Progenitor cell of endocrine pancreas (in vitro differentiated cells): ENCODE measurements at places on chromosomes 13 and 19.

DNA sequence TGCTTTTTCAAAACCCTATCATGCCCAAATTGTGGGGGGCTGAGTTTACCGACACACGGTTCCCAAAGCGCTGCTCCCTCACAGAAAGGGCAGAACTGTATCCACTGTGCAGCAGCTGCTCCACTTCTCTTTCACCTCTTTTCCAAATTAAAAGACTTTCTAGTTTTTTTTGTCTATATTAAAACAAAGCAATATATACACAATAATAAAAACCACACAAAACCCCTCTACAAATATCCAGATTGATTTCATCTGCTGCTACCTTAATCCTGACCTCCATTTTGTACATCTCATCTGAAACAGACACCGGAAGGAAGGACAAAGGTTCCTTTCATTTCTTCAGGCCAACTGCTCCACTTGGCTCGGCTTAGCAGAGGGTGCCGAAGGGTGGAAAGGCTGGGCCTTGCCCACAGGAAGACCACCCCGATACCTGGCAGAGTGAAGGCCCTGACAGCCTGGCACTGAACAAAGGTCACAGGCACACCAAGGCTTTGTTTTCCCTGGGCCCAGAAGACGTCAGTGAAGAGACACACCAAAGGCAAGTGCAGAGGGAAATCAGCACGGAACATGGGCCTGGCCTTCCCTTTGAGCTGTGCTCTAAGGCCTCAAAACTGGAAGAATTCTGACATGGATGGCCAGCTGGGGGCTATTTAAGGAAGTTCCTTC is 71.6 kb downstream of the LATS2 start:
- no peak for DNase-seq

GRCh38 chr19:16068696-16069259 is 7.5 kb upstream of the TPM4 start:
- DNase-seq: no peak

GRCh38 chr13:73158851-73159250 is 100.0 kb downstream of the KLF5 start:
- DNase-seq: no peak

GRCh38 chr19:18340990-18341868 is 831 bp downstream of the PGPEP1 start:
- peak; percentile 21 for DNase-seq

DNA sequence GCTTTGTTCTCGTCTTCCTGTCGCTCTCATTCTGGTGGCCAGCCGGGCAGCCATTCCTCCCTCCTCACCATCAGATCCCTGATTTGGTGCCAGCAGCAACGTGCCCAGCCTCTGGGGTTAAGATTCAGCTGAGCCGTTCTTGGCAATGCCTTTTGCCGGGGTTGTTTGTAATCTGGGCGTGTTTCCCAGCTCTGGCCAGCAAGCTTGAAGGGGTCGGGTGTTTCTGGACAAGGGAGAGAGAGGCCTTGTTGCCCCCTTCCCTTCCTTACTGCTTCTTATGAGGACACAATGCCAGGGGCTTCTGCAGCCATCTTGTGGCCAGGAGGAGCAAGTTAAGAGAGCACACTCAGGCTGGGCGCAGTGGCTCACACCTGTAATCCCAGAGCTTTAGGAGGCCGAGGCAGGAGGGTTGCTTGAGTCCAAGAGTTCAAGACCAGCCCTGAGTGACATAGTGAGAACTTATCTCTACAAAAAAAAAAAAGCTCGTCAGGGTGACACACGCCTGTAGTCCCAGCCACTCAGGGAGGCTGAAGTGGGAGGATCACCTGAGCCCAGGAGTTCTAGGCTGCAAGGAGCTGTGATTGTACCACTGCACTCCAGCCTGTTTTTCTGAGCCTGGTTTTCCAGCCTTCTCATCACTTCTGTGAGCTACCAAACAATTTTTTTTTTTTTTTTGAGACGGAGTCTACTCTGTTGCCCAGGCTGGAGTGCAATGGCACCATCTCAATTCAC is 10.7 kb upstream of the CRTC1 start:
- no peak for DNase-seq
